ENCODE measurements at places on chromosomes 2 and 18.

DNA sequence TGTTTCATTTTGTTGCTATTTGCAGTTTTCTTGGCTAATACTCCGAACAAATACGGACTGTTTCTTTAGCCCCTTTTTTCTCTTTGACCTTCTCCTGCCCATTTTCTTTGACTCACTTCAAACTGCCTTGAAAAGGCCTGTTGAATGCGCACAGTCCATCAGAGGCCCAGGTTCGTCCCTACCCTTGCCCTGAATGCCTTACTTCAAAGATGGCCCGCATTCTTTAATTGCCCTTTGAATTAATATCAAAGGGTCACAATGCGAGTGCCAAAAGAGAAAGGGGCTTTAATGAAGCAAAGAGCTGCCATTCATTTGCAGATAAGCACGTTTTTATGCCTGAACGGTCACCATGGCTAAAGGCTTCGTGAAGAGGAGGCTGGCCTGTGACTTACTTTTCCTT is 29.7 kb downstream of the PAX3 start:
- H3K4me3 ChIP-seq, result no peak overlapping the region
- H3K27ac ChIP-seq, result no peak overlapping the region
- no peaks in the 10 kb centered on the region for H3K4me1 ChIP-seq
- H3K27me3 ChIP-seq, result no peaks in the 10 kb centered on the region

GRCh38 chr2:767440-767839 is 90.2 kb upstream of the TMEM18 start:
- no peak overlapping the region for H3K4me3 ChIP-seq
- H3K27me3 ChIP-seq, result no peaks in the 10 kb centered on the region
- DNase-seq, result no peak
- no peaks in the 10 kb centered on the region for H3K36me3 ChIP-seq
- no peaks in the 10 kb centered on the region for H3K4me1 ChIP-seq

DNA sequence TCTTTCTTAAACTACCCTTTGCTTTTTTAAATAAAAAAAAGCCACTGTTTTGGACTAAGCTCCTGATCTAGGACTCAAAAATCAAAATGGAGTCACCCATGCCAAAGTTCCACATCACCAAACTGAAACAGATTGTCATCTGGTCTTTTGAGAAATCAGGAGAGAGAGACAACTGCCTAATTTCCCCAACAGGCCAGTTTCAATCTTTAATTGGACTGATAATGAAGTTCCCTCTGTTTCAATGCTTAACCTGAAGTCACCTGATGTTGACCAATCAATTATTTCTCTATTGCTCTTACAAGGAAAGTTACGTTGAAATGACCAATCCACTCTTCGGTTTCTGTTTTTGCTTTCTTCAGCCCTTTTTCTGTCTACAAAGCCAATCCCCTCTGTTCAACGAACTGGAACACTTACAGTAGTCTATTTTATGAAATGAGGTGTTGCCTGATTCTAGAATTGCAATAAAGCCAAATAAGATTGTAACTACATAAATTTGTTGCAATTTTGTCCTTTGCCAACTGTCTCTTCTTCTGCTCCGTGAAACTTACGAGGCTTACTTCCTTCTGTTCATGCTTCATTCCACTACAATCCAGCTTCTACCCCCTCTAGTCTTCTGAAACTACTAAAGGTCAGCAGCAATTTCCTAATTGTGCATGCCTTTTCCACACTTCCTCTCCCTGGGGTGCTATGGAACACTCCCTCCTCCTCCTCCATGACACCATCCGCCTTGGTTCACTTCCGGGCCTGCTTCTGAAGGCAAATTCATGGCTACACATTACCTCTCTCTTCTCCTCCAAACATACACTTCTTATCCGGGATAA is 95.2 kb upstream of the CD302 start:
- no peaks in the 10 kb centered on the region for H3K27me3 ChIP-seq
- no peak overlapping the region for H3K4me3 ChIP-seq
- H3K36me3 ChIP-seq, result no peaks in the 10 kb centered on the region
- no peaks in the 10 kb centered on the region for H3K4me1 ChIP-seq

GRCh38 chr2:136098441-136098840 is 19.5 kb downstream of the CXCR4 start:
- DNase-seq, result no peak
- H3K36me3 ChIP-seq, result no peaks in the 10 kb centered on the region
- H3K4me1 ChIP-seq, result peaks cover 3% of the 10 kb centered on the region
- H3K27me3 ChIP-seq, result no peaks in the 10 kb centered on the region

DNA sequence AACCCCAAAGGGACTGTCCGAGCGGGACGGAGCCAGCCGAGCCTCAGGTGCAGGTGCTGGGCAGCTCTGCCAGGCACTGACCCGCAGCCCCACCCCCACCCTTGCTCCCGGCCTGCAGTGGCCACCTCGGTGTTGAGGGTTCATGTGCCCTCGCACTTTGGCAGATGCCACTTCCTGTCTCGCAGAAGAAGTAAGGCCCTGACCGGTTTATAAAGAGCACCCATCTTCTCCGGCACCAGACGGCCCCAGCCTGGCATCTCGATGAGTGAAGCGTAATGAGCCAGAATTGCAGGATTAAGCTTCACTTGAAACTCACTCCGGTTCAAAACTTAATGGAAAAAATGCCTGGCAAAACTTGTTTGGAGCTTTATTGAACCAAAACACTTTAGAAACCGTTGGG is 10.9 kb upstream of the NFATC1 start:
- no peak overlapping the region for H3K4me3 ChIP-seq
- DNase-seq, result no peak
- no peaks in the 10 kb centered on the region for H3K36me3 ChIP-seq
- peaks cover 2% of the 10 kb centered on the region for H3K4me1 ChIP-seq
- no peak overlapping the region for H3K27ac ChIP-seq

GRCh38 chr2:191171708-191172355 is 21.0 kb upstream of the STAT4 start:
- no peak overlapping the region for H3K4me3 ChIP-seq
- H3K27me3 ChIP-seq, result no peaks in the 10 kb centered on the region
- DNase-seq, result peak; percentile 39
- H3K27ac ChIP-seq, result no peak overlapping the region
- no peaks in the 10 kb centered on the region for H3K36me3 ChIP-seq

- no peak overlapping the region for H3K4me3 ChIP-seq
- H3K27ac ChIP-seq, result no peak overlapping the region
- H3K36me3 ChIP-seq, result no peaks in the 10 kb centered on the region
- H3K4me1 ChIP-seq, result no peaks in the 10 kb centered on the region
- no peaks in the 10 kb centered on the region for H3K27me3 ChIP-seq
Observed at GRCh38 chr2:188129677-188130076, 162.0 kb upstream of the GULP1 start.

DNA sequence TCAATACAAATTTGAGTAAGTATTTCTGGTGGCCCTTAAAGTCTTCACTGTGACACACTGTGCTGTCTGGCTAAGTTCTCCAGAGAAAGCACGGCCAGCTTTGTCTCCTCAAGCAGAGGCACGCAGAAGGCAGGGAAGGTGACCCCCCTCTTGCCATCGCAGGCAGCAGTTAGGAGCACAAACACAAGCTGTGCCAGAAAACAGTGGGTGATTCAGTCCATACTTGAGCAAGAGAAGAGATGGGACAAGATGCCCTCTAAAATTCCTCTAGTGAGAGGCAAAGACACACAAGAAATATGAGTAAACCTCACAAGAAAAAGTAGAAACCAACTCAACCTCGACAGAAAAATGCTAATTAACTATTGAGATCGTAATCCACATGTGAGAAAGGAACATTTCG is 9.8 kb downstream of the MCEE start:
- H3K36me3 ChIP-seq, result no peaks in the 10 kb centered on the region
- H3K4me3 ChIP-seq, result no peak overlapping the region
- H3K27ac ChIP-seq, result no peak overlapping the region
- H3K4me1 ChIP-seq, result no peaks in the 10 kb centered on the region

DNA sequence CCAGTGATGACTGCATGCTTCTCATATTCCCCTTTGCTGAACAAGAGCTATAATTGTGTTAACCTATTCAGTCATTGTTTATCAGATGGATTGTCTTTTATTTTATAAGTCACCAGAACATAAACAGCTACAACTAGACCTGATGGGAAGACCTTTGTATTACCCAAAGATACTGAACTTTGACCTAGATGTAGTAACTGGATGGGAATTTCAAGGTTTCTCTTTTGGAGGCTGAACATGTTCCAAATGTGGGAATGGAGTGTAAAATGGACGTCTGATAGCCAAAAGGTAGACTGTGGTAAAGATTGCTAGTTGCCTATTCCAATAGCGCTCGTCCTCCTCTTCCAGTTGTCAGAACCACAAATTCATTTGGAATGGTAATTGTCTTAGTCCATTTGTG is 56.4 kb upstream of the ST3GAL5 start:
- DNase-seq, result no peak
- H3K4me1 ChIP-seq, result no peaks in the 10 kb centered on the region
- H3K27me3 ChIP-seq, result no peaks in the 10 kb centered on the region
- no peaks in the 10 kb centered on the region for H3K36me3 ChIP-seq
- H3K27ac ChIP-seq, result no peak overlapping the region

DNA sequence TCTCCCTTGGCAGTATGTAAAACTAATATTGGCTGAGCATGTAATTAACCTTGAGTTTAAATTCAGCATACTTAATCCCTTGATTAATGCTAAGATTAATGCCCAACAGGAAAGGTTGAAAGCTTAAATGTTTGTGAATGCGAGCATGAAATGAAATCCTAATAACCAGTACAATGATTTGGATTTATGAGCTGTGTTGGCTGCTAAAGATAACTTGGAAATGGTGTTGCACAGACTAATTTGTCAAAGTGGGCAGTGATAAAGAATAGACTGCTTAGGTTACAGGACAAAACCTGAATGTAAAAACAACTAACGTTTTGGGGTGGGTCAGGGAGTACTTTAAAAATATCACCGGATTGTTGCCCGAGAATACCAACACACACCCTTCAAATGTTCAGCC is 70.6 kb downstream of the MGAT5 start:
- no peaks in the 10 kb centered on the region for H3K4me1 ChIP-seq
- no peaks in the 10 kb centered on the region for H3K36me3 ChIP-seq
- DNase-seq, result no peak

DNA sequence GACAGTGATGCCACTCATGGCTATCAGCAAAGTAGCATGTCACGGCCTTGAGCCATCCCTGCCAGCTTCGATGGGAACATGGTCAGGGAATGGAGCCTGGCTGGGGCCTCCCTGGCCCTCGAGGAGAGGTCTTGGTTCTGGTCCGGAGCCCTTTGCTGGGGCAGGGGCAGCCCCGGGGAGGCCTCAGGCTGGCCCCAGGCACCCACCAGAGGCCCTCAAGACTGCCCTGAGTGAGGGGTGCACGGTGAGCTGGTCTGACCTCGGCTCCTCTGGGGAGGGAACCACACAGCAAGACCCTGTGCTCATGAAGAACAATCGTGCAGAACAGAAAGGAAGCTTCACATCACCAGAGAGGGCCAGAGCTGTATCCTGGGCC is 75.2 kb upstream of the OTOS start:
- H3K27me3 ChIP-seq, result no peaks in the 10 kb centered on the region
- no peak overlapping the region for H3K27ac ChIP-seq
- DNase-seq, result no peak
- H3K36me3 ChIP-seq, result no peaks in the 10 kb centered on the region
- H3K4me3 ChIP-seq, result no peak overlapping the region

DNA sequence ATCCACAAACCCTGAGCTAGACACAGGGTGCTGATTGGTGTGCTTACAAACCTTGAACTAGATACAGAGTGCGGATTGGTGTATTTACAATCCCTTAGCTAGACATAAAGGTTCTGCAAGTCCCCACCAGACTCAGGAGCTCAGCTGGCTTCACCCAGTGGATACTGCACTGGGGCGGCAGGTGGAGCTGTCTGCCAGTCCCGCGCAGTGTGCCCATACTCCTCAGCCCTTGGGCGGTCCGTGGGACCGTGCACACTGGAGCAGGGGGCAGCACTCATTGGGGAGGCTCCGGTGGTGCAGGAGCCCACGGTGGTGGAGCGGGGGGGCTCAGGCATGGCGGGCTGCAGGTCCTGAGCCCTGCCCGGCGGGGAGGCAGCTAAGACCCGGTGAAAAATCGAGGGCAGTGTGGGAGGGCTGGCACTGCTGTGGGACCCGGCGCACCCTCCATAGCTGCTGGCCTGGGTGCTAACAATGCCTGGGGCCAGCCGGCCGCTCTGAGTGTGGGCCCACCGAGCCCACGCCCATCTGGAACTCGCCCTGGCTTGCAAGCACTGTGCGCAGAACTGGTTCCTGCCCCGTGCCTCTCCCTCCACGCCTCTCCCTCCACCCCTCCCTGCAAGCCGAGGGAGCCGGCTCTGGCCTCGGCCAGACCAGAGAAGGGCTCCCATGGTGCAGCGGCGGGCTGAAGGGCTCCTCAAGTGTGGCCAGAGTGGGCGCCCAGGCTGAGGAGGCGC is 75.6 kb downstream of the MOB4 start:
- H3K27me3 ChIP-seq, result no peaks in the 10 kb centered on the region
- no peak overlapping the region for H3K27ac ChIP-seq
- no peaks in the 10 kb centered on the region for H3K36me3 ChIP-seq
- H3K4me1 ChIP-seq, result peaks cover 2% of the 10 kb centered on the region

- peaks cover 4% of the 10 kb centered on the region for H3K4me1 ChIP-seq
- H3K27me3 ChIP-seq, result no peaks in the 10 kb centered on the region
- H3K4me3 ChIP-seq, result no peak overlapping the region
- H3K27ac ChIP-seq, result no peak overlapping the region
Observed at GRCh38 chr2:28755421-28755820, 3.8 kb downstream of the PPP1CB start.

GRCh38 chr18:48354746-48355260 is 54.4 kb downstream of the ZBTB7C start:
- no peak overlapping the region for H3K4me3 ChIP-seq
- H3K36me3 ChIP-seq, result no peaks in the 10 kb centered on the region
- no peak for DNase-seq
- peaks cover 13% of the 10 kb centered on the region for H3K4me1 ChIP-seq
- no peak overlapping the region for H3K27ac ChIP-seq
- no peaks in the 10 kb centered on the region for H3K27me3 ChIP-seq

- DNase-seq, result no peak
- H3K27me3 ChIP-seq, result no peaks in the 10 kb centered on the region
- no peak overlapping the region for H3K27ac ChIP-seq
- no peak overlapping the region for H3K4me3 ChIP-seq
- H3K36me3 ChIP-seq, result no peaks in the 10 kb centered on the region
Observed at GRCh38 chr2:216033403-216033802, 20.1 kb upstream of the MREG start.

DNA sequence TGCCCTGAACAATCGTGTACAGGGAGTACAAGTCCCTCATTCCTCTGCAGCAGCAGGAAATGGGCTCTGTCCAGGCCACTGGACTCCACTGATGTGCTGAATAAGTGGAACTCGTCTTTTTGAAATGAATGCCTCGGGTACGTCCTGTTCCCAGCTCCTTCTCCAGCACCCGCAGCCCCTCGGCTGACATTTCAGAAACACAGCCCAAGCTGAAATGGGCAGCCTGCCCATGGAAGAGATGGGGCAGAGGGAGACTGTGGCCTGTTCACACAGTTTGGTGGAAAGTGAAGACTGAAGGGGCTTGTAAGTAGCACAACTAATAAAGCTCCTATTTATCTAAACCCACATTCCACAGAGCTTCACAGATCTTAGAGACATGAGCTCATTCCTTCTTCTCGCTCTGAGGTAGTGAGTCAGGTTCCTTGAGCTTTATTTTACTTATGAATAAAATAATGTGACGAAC is 498.6 kb downstream of the TXNL1 start:
- no peak for DNase-seq
- H3K27ac ChIP-seq, result no peak overlapping the region
- H3K36me3 ChIP-seq, result no peaks in the 10 kb centered on the region
- H3K4me1 ChIP-seq, result no peaks in the 10 kb centered on the region
- no peaks in the 10 kb centered on the region for H3K27me3 ChIP-seq

GRCh38 chr2:75949385-75950030 is 238.8 kb upstream of the GCFC2 start:
- no peaks in the 10 kb centered on the region for H3K27me3 ChIP-seq
- no peak overlapping the region for H3K27ac ChIP-seq
- no peak overlapping the region for H3K4me3 ChIP-seq

GRCh38 chr18:413233-413632 is 87.3 kb downstream of the COLEC12 start:
- no peaks in the 10 kb centered on the region for H3K36me3 ChIP-seq
- H3K27ac ChIP-seq, result no peak overlapping the region

Data from mesendoderm (in vitro differentiated cells).